ENCODE measurements at places on chromosomes 5 and 9. TPM values are rescaled to one million over a fixed set of nuclear protein-coding genes. Genes with fewer than 3 reads are reported as not detected.

Gene SRD5A1
- total RNA-seq: 15.9 TPM

Gene DPH7
- 49.1 TPM for total RNA-seq

Gene PCDHB15
- 0.06 TPM for total RNA-seq

Gene ANAPC2
- 87.8 TPM for total RNA-seq

Gene CATSPER3
- total RNA-seq: 0.40 TPM

Gene TLR4
- 1.4 TPM for total RNA-seq

Gene FGD3
- total RNA-seq: 160 TPM

Gene SPINK4
- not detected for total RNA-seq

Gene FYB1
- 355 TPM for total RNA-seq

Gene CDH9
- not detected for total RNA-seq

Gene ANGPTL2
- not detected for total RNA-seq

Gene PCDHB16
- not detected for total RNA-seq

Gene CD180
- 0.69 TPM for total RNA-seq

- H3K27ac ChIP-seq: no peak overlapping the region
- H3K27me3 ChIP-seq: no peaks in the 10 kb centered on the region
- DNase-seq: no peak
- no peaks in the 10 kb centered on the region for H3K4me1 ChIP-seq
- H3K36me3 ChIP-seq: no peaks in the 10 kb centered on the region
- no peak overlapping the region for H3K4me3 ChIP-seq
Measured at GRCh38 chr5:33228149-33228548, 212.6 kb upstream of the TARS1 start.

DNA sequence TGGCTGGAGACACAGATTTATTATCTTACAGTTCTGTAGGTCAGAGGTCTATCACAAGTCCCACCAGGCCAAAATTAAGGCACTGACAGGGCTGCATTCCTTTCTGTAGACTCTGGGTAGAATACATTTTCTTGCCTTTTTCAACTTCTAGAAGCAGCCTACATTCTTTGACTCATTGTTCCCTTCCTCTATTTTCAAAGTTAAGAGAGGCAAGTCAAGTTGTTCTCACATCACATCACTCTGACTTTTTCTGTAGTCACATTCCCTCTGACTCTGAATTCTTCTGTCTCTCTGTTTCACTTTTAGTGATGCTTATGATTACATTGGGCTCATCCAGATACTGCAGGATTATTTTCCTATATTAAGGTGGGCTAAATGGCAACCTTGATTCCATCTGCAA, 119.0 kb downstream of the MELK start:
- no peak overlapping the region for H3K4me3 ChIP-seq
- no peak for DNase-seq
- peaks cover 21% of the 10 kb centered on the region for H3K27me3 ChIP-seq
- H3K4me1 ChIP-seq: no peaks in the 10 kb centered on the region
- no peak overlapping the region for H3K27ac ChIP-seq

GRCh38 chr5:132748522-132749000, 1.3 kb downstream of the CCNI2 start:
- H3K36me3 ChIP-seq: peaks cover 23% of the 10 kb centered on the region
- peaks cover 41% of the 10 kb centered on the region for H3K4me1 ChIP-seq
- no peak for DNase-seq
- peak overlapping the region; percentile 16 for H3K27ac ChIP-seq
- peak overlapping the region; percentile 64 for H3K4me3 ChIP-seq
- peaks cover 11% of the 10 kb centered on the region for H3K27me3 ChIP-seq

DNA sequence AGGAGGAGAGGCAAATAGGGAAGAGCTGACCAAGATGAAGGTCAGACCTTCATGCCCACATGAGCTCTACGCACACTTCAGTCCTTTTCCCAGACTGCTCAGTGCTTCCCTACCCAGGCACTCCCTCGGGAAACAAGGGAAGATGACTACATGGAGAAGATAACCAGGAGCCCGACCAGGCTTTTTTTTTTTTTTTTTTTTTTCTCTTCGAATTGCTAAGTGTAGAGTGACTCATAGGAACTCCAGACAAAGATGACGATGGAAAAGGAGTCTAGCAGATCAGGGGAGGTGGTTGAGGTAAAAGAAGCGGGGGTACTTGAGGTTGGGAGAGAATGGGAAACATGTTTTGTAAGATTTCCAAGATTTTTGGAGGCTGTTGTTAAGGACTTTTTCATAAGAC, 526.1 kb downstream of the BNC2 start:
- no peak overlapping the region for H3K4me3 ChIP-seq
- H3K27ac ChIP-seq: no peak overlapping the region
- DNase-seq: no peak
- H3K36me3 ChIP-seq: no peaks in the 10 kb centered on the region
- no peaks in the 10 kb centered on the region for H3K4me1 ChIP-seq
- H3K27me3 ChIP-seq: peaks cover 3% of the 10 kb centered on the region

- no peaks in the 10 kb centered on the region for H3K27me3 ChIP-seq
- no peak overlapping the region for H3K27ac ChIP-seq
- H3K36me3 ChIP-seq: no peaks in the 10 kb centered on the region
- H3K4me3 ChIP-seq: no peak overlapping the region
- no peaks in the 10 kb centered on the region for H3K4me1 ChIP-seq
- no peak for DNase-seq
Measured at GRCh38 chr5:108320231-108320630, 61.7 kb downstream of the FBXL17 start.

DNA sequence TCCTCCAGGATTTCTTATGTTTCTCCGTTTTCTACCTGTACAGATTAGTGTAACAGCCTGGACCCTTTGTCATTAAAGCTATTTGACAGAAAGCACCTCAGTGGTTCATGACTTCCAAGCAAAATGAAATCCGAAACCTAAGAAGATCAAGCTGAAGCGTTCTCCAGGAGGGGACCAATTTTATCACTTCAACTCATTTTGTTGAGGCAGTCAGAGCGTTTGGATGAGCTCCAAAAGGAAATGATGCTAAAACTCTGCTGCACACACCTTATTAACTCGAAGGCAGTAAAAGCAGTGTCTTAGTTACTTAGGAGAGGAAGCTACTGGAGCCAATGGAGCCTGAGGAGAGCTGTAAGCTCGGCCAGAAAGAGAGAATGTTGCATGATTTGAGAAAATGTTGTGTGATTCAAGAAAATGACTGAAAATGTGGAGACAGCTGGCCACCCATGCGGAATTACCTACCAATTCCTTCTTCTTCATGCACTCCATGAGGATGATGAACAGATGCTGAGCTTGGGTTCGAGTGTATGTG, 346.7 kb upstream of the KLF9 start:
- H3K27ac ChIP-seq: no peak overlapping the region
- H3K36me3 ChIP-seq: no peaks in the 10 kb centered on the region
- H3K4me1 ChIP-seq: no peaks in the 10 kb centered on the region
- H3K27me3 ChIP-seq: peaks cover 6% of the 10 kb centered on the region

- no peaks in the 10 kb centered on the region for H3K36me3 ChIP-seq
- no peak overlapping the region for H3K27ac ChIP-seq
Measured at GRCh38 chr5:178108966-178109365, 4.4 kb upstream of the N4BP3 start.

- DNase-seq: no peak
- H3K4me1 ChIP-seq: peaks cover 15% of the 10 kb centered on the region
- peak overlapping the region; percentile 23 for H3K27ac ChIP-seq
- peaks cover 7% of the 10 kb centered on the region for H3K27me3 ChIP-seq
Measured at GRCh38 chr9:121268851-121269641, 1.1 kb downstream of the GSN start.

DNA sequence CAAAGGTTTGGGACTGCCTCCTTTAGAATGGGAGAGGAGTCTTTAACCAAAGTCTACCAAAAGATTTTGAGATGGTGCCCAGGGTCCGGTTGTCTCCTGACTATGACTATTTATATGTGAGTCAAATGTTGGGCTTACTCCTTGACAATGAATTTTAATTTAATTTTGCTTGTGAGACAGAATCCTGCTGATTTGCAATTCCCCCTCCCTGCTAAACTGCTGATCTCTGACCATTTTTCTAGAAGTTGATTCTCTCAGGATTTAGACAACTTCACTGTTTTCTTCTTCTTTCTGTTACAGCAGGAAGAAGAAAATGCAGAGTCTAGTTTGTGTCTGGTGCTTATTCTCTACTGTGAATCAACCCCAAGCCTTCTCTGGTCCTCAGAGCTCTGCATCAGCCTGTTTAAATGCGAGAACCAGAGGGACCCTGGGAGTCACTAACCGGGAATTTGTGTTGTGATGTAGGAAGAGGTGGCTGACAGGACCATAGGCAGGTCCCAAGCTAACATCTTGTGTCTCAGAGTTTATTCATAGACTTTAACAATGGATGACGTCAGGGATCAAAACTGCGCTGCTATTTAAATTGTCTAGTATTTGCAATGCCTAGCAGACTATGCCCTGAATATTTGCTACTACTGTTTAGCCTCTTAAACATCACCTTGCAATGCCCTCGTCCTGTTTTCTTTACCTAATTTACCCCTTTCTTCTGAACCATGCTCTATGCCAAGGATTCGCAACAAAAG, 124.0 kb upstream of the TAF11L2 start:
- H3K36me3 ChIP-seq: no peaks in the 10 kb centered on the region
- H3K27me3 ChIP-seq: no peaks in the 10 kb centered on the region
- H3K4me1 ChIP-seq: no peaks in the 10 kb centered on the region
- no peak overlapping the region for H3K4me3 ChIP-seq
- no peak for DNase-seq
- H3K27ac ChIP-seq: no peak overlapping the region

- peak within 1 kb of the TSS; percentile 78 for H3K27ac ChIP-seq
- H3K27me3 ChIP-seq: no peaks in the 10 kb centered on the region
- H3K4me3 ChIP-seq: peak within 1 kb of the TSS; percentile 90
- peak; percentile 69 for DNase-seq
Measured at GRCh38 chr5:52787600-52788504, at the start of the genes ITGA1 and PELO. Gene ITGA1 (plus strand): TSS chr5:52787916. CDS start chr5:52788354, 438 bp downstream. Gene PELO (plus strand): TSS chr5:52787916. CDS start chr5:52800395, 12,479 bp downstream.

DNA sequence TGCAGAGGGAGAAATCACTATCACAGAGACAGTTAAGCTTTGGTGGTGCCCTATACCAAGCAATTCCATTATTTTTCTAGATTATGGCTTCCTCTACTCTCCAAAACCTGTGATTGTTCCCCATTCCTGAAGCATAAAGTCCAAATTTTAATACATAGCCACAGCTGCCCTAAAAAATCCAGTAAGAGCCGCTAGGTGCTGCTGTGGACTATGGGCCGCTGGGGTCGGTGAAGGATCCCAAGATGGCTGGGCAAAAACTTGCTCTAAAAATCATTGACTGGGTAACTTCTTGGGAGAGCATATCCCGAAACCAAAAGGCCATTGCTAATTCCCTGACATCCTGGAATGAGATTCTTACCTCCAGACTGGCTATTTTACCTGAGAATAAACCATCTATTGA, 245.3 kb downstream of the NFIB start:
- H3K4me1 ChIP-seq: no peaks in the 10 kb centered on the region
- DNase-seq: no peak
- no peaks in the 10 kb centered on the region for H3K36me3 ChIP-seq
- H3K27me3 ChIP-seq: no peaks in the 10 kb centered on the region

DNA sequence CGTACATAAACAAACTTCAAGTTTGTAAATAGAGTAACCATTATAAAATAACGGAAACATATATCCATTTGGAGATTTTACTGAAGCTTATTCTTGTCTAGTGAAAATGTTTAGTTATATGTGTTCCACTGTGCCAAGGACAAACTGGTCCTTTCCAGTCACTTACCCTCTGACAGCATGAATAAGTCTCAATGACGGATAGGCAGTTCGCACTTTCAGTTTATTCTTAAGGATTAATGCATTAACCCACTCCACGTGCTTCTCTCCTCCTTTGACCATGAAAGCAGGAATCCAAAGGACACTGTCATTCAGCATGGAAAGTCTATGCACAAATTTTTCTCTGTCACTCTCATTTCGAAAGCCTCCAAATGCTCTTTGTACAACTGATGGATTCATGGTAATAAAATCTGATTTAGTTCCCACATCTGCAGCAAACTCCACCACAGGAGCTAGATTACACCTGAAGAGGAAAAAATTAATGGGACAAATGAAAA, 47.1 kb downstream of the ST8SIA4 start:
- DNase-seq: no peak
- no peak overlapping the region for H3K27ac ChIP-seq
- H3K4me3 ChIP-seq: no peak overlapping the region
- H3K36me3 ChIP-seq: peaks cover 38% of the 10 kb centered on the region

GRCh38 chr5:109721741-109722140, 32.0 kb downstream of the MAN2A1 start:
- H3K27me3 ChIP-seq: no peaks in the 10 kb centered on the region
- no peak for DNase-seq
- H3K4me3 ChIP-seq: no peak overlapping the region
- H3K27ac ChIP-seq: no peak overlapping the region

DNA sequence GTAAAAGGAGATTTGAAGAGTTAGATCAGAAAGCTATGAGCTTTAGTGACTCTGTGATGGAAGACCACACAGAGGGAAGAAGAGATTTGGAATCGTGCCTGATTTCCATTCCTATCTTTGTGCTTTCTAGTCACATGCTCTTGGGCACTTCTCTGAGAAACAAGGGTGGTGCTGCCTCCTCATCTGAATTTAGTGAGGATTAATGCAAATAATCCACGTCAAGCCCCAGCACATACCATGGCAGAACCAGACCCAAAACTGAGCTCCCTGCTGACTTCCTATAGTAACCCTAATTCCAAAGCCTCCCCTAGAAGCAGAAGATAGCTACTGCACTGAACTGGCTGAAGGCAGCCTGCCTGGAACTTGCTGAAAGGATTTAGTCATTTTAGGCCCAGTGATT, 17.7 kb downstream of the SLC45A2 start:
- no peak for DNase-seq
- H3K36me3 ChIP-seq: no peaks in the 10 kb centered on the region
- peaks cover 9% of the 10 kb centered on the region for H3K4me1 ChIP-seq
- H3K27ac ChIP-seq: no peak overlapping the region
- no peak overlapping the region for H3K4me3 ChIP-seq
